Caco-2 (cell line): ENCODE measurements at places on chromosomes 12 and 14.
A peak's percentile ranks its signal among the peaks of the same experiment; 100 is the strongest.

DNA sequence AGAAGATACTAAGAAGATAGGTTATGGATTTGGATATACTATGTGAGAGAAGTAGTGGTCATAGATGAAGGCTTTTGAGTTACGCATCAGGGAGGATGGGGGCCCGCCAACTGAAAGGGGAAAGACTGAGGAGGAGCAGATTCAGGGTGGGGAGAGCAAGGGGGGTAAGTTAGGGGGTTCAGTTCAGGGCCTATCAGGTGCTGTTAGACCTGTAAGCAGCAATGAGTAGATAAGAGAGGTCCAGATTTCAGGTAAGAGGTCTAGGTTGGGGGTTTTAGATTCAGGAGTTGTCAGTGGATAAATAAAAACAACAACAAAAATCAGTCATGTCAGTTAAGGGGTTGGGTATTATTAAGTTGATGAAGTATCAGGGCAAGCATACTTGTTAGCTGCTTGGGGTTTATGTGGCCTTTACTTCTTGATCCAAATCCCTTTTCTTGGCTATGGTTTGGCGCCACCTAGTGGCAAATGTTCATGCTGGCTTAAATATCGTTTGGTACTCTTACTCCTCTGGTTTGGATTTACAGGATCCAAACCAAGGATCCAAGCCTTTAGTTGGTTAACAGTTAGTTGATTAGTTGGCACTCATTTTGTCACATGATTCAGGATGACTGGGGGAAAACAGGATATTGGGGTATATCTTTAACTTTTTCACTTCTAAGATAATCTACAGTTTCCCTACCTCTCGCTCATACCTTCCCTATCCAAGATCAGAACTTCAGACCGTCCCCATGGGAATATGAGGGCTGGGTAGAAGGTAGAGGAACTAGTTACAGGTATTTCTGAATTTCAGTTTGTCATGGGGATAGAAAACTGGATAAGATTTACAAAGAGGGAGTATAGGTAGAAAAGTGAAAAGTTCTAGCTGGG lies 65.1 kb downstream of the PCNX1 start:
- DNase-seq: peak; percentile 79

- DNase-seq: peak; percentile 61
These were observed 71.9 kb downstream of the DYRK2 start for GRCh38 chr12:67720351-67720856.

GRCh38 chr14:100608064-100608463 lies 20.8 kb upstream of the BEGAIN start:
- DNase-seq: no peak

DNA sequence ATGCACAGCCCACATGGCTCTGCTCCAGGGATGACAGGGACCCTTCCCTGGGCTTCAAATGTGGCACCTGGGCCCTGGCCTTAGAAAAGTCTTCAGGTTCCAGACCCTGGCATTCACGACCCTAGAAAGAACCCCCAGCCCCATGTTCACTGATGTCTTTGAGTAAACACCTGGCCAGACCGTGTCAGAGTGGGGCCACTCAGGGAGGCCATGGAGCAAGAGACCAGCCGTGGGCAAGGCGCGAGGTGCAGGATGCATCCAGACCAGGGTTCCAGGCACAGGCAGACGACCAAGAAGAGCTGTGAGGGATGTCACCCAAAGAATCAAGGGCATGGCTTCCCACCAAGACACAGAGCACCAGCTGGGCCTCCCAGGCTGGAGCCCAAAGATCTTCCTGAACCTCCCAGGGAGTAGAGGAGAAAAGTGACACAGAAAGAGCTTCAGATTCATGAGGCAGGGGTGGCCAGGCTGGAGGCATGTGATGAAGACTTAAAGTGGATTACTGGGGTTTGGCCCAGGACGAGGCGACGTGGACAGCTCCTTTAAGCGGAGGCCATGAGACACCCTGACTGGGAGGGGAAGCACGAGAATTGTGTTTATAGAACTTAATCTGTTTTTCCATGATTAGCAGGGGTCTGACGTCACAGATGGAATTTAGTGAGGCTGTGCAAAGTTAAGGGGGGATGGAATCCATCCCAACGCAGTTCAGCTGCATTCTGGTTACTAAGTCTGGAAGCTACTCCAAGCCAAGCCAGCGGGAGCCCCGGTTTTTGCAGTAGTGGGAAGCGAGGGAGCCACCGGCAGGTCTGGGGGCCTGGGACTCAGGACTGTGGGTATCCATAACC lies 61.6 kb downstream of the ARL6IP4 start:
- DNase-seq: no peak

DNA sequence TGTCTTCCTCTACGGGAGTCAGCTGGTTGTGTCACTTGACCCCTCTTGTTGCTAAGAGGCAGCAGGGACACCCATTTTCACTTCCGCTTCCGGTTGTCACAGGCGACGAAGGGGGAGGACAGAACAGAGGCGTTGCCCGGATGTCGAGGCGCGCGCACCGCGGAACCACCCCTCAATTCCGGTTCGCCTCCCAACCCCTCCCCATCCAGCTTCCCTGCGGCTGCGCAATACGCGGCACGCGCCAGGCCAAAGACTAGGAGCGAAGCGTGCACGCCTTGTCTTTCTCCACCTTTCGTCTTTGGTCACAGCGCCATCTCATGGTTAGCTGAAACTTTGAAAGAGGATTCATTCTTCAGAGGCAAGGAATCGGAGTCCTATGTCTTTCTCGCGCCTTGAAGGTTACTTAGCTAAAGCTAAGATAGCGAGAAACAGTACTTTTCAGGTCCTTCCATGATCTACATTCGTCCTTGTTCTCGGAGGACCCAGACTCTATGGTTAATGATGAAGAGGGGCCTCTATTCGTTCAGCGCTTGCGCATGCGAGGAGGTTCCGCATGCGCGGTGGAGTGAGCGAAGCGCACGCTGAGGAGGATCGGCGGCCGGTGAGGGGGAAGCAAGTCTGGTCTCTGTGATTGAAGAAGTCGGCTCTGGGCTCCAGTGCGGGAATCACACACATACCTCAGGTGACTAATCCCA lies at the start of the genes ATP6V1D and EIF2S1:
Gene ATP6V1D (minus strand): TSS at position 30 of the 695 bp plus-strand sequence. CDS start 106 bp downstream, outside the sequence.
Gene EIF2S1 (plus strand): TSS at position 554 of the 695 bp plus-strand sequence. CDS start 4,440 bp downstream, outside the sequence.
- DNase-seq: peak; percentile 99

DNA sequence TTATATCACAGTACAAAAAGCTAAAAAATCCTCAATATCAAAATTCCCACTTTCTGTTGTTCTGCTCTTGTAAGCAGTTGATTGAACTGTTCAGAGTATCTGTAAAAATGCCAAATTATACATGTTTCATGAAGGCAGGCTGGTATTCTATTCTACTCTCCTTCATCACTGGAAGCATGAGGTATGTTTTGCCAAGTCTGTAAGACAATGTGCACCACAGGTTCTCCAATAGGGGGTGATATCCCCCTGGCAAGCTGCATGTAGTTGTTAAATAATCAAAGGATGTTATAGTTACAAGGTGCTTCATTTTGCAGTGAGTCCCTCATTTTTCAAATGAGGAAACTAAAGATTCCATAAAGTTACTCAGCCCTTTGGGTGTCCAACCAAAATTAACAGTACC lies 15.1 kb upstream of the NEK9 start:
- DNase-seq: peak; percentile 39

GRCh38 chr12:64950711-64951298 lies 126.4 kb downstream of the TBC1D30 start:
- no peak for DNase-seq

GRCh38 chr12:94769776-94770759 lies 119.7 kb upstream of the TMCC3 start:
- DNase-seq: no peak

DNA sequence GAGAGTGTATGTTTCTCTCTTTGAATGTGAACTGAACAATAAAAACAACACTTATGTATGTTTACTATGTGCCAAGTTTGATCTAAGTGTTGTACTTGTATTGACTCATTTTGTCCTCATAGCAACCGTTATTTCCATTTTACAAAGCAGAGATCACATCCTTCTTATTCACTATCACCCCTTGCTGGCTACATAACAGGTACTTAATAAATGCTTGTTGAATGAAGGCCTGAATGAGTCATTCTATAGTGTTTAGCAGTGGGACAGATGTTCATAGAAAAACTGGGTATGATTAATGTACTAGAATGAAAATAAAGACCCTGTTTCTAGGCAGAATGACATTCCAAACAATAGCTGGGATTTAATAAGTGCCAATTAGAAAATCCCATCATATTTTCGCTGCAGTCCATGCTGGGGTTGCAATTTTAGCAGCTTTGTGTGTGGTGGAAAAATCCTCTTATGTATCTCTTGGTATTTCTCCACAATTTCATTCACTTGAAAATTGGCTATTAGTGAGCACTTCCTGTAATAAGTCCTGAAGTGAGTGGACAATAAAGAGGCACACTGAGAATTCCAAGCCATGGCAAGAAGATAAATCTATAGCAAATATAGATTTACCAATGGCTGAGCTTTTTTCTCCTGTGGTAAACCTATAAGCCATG lies 86.0 kb downstream of the FAR2 start:
- DNase-seq: no peak

- peak; percentile 32 for DNase-seq
These were observed 55.5 kb downstream of the TTC7B start for GRCh38 chr14:90760591-90761316.

GRCh38 chr14:56868660-56869059 lies 58.4 kb upstream of the OTX2 start:
- DNase-seq: no peak

- DNase-seq: no peak
These were observed 9.3 kb downstream of the STAC3 start for GRCh38 chr12:57241402-57242310.

- DNase-seq: no peak
These were observed 330.5 kb downstream of the BCL11B start for GRCh38 chr14:98941481-98941880.

GRCh38 chr14:23941230-23941629 lies 12.3 kb upstream of the DHRS4 start:
- no peak for DNase-seq

DNA sequence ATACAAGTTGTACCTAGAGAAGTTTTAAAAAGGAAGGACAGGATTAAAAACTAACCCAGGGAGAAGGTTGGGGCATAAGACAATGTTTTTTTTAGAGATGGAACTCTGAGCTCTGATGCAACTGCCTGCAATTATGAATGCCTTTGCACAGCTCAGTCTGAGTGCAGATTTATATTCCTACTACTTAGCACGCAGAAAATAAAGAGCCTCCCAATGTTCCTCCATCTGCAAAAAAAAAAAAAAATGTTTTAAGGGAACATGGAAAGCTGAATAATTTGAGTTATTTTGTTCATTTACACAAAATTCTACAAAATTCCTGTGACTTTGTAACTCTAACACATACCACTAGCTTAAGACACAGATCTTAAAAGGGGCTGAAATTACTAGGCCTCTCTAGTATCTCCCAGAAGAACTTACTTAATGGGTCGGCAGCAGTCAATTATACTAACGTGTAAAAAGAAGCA lies 15.7 kb downstream of the CLIP1 start:
- peak; percentile 65 for DNase-seq

GRCh38 chr14:96221841-96222240 lies 17.2 kb downstream of the BDKRB2 start:
- no peak for DNase-seq

- DNase-seq: no peak
These were observed 318.2 kb downstream of the TMEM117 start for GRCh38 chr12:44154128-44154527.

GRCh38 chr14:53851394-53852090 lies 105.1 kb downstream of the BMP4 start:
- no peak for DNase-seq
